Astrocyte of the cerebellum (primary cell): ENCODE measurements at places on chromosomes 5 and 9.
A peak's percentile ranks its signal among the peaks of the same experiment; 100 is the strongest.

DNA sequence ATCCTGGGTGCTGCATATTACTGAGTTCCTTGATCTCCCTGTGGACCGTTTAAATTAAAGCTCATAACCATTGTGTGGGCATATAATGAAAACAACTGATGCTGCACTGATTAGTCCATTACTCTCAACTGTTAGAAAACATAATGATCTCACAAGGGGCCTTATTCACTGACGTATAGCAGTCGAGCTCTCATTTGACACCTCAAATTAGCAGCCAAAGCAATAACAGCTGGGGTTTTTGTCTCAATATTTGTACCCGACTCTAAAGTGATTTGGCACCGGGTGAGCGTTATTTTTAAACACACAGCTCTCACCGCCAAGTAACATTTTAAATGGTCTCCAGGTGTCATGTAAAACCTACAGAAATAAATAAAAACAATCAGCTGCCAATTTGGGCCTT, 252.2 kb upstream of the PANK3 start:
- no peak for DNase-seq

DNA sequence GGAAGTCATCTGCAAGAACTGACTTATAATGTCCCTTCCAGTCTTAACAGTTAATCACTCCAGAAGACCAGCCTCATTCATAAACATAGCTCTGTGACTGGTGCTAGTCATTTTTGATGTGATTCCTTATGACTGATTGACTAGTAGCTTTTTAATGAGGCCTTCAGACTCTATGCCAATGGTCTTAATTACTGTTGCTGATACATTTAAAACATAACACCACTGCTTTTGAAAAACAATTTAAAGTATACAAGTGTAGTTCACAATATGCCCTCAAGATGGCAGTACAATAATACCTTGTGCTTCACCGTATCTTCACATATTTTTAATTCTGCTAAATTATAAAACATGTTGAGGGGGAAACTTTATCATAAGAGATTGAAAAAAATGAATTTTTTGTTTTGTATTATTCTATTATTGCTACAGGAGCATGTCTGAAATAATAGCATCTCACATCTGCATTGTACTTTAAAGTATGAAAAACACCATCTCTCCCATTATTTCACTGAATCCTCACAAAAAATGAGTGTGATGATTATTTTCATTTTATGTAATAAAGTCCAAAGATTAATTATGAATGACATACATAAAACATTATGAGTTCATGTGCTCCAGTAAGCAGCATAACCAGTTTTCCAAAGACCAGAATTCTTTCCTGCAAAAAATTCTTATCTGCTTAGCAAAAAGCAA, 55.2 kb upstream of the SHISAL2B start:
- DNase-seq, result peak; percentile 13

DNA sequence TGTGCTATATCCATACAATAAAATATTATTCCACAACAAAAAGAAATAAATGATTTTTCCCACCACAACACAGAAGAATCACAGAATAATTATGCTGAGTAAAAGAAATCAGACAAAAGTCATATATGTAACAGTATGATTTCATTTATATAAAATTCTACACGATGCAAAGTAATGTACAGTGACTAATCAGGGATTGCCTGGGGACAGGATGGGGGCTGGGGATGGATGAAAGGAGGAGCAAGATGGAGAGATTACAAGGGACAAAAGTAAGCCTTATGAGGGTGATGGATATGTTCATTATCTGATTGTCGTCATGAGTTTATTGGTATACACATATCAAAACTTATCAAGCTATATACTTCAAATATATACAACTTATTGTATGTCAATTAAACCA, 154.0 kb downstream of the FBN2 start:
- DNase-seq, result no peak

- no peak for DNase-seq
Measured at GRCh38 chr5:176817841-176818377, 7.5 kb downstream of the UNC5A start.

DNA sequence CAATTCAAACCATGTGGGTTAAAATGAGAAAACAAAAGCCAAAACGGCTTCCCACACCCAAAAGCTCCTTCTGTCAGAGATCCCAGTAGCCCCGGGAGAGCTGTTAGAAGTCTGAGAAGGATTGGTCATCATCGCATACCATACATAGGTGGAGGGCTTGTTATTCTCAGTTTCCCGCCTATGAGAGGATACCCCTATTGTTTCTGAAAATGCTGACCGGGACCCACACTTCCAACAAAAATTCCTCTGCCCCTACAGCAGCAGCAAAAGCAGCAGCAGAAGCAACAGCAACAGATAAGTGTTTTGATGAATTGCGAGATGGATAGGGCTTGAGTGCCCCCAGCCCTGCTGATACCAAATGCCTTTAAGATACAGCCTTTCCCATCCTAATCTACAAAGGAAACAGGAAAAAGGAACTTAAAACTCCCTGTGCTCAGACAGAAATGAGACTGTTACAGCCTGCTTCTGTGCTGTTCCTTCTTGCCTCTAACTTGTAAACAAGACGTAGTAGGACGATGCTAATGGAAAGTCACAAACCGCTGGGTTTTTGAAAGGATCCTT, at the start of gene TEK:
TSS of gene TEK (plus strand) at position 245 of the 561 bp plus-strand sequence. CDS start 366 bp downstream, outside the sequence.
- no peak for DNase-seq

- DNase-seq, result no peak
Measured at GRCh38 chr5:53917095-53917494, 356.7 kb downstream of the NDUFS4 start.

- no peak for DNase-seq
Measured at GRCh38 chr9:137198902-137199283, 1.6 kb downstream of the TPRN start.

DNA sequence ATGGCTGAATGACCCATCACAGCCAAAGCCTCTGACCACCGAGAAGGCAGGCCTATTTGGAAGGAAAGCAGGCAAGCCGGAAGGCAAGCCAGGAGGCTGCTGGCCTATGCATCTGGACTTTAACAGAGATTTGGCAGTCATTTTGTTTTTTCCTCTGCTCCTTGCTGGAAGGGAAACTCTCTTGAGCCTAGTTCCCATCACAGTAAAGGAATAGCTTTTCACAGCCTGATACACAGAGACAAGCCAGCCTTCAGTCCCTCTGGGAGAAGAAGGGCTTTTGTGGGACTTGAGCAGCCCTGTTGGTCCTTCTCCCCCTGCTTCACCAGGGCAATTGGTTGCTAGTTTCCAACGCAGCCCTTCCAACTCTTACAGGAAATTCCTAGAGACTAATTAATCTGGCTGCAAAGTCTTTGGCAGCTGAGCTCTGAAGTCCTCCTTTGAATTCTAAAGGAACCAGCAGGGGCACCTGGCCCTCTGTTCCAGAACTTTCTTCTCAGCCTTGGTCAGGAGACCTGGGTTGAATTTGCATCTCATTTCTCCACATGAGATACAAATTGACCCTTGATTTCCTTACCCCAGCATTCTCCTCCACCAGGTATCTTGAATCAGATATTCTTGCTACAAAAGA, 157.3 kb upstream of the EPB41L4A start:
- no peak for DNase-seq

DNA sequence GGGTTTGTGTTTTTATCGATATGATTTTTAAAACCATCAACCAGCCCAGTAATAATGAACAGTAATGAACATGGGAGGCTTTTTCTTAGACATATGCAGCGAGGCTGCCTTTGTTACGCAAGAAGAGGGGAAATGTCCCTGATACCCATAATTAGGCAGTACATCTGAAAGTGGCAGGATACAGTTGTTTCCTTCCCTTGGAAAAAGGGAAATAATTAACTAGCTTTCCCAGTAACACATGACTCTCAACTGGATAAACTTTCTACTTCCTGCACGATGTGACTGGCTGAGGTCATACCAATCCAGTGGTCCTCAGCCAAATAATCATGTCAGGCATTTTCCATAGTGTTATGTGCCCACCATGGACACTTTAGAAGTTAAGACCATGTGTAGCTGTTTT, 431.6 kb upstream of the C9orf72 start:
- DNase-seq, result no peak

DNA sequence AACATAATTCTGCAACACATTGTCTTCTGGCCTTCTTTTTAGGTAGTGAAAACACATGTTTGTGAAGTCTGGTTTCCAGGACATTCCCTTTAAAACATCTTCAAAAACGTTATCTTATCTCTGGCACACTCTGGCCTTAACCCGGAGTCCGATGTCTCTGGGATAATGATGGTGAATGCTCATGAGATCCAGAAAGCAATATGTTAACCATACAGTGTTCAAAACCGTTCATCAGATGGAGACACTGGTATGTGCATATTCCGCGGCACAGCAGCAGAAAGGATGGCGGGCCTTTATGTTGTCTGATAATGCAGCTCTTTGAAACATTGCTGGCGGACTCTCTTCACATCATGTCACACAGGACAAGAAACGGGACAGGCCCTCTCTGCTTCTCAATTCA, 605.2 kb downstream of the CCDC171 start:
- DNase-seq, result no peak

DNA sequence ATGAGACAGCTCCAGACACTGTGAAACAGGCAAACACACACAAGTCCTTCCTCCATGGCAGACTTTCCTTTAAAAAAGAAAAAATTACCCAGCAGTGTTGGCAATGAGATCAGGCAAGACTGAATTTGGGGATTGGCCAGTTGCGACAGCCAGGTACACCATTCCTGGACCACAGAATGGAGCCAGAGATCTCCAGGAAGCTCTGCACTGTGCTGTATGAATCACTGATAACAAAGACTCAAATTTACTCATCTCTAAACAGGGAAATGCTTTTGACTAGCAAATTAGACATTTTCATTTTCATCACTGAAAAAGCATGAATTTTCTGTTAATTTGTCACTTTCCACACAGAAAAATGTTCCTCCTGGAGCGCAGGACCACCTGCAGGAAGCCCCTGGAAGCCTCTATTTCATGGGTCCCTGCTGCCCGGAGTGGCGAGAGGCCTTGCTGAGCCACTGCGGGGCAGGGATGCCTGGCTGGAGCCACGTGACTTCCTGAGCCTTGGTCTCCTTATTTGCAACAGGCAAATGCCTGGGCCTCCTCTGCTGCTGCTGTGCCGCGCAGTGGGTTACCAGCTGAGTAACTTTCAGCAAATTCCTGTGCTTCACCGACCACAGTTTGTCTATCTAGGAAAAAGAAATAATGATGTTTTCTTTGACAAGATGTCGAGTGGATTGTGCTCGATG, 185.9 kb upstream of the ZNF618 start:
- DNase-seq, result no peak

GRCh38 chr9:3906437-3907213, 380.8 kb upstream of the RFX3 start:
- peak; percentile 70 for DNase-seq

DNA sequence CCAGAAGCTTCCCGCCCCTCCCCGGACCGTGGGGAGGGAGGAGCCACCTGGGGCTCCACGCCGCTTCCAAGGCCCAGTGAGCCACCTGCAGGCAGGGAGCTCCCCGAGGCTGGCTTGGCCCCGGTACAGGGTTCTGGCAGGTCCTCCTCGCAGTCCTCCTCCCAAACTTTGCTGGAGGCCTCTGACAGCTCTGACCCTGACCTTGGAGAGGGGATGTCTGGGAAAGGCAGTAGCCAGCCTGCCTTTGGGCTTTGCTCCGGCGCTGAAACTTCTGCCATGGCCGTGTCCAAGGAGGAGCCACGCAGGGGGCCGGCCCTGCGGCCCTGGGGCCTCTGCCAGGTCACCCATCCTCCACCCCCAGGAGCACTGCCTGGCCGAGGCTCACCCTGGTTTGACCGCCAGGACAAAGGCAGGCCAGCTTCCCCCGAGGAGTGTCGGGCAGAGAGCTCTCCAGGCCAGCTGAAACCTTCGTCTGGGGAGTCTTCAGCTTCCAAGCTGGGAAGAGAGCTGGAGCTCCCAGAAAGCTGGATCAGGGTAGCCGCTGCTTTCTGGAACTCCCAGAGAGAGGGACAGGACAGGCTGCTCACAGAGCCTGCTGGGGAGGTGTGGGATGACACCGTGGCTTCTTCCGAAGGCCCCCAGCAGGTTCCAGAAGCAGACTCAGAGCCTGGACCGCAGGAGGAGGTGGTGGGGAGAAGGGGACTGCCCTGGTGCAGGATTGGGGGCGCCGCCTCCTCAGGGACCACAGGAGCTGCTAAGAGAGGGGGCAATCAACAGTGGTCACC, 9.0 kb upstream of the QSOX2 start:
- DNase-seq, result no peak

- no peak for DNase-seq
Measured at GRCh38 chr5:95924720-95925377, 36.8 kb downstream of the ELL2 start.

DNA sequence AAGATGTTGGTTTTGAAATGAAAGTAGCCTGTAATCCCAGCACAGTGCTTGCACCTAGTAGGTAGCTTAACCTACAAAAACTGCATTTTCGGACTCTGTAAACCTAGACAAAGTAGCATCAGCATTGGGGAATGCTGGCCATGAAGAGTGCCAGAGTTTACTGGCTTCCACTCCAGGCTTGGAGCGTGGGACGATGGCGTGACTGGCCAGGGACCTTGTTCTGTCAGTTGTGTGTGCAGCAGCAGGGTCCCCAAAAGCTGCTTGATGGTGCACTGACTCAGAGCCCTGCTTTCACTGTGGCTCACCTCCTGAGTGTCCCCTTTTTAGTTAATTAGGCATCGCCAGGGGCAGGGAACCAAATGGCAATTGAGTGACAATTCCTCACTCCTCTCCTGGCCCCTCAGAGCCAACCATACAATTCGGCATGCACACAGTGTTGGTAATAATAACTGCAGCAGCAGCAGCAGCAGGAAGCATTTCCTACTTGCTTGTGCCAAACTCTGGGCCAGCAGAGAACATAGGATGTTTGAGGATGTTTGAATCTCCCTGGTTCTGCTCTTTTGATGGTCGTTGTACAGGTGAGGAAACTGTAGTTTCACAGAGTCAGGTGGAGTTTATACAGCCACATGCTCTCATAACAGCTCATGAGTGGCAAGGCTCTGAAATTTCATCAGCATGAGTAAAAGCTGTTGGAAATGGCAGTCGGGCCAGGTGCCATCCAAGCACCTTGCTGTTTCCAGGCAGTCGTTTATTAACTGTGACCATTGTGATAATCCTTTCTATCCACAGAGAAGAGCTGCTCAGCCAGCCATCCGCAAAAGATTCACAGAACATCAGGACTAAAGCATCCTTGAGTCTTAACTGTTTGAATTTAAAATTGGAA, 4.2 kb downstream of the UBE2QL1 start:
- DNase-seq, result no peak

DNA sequence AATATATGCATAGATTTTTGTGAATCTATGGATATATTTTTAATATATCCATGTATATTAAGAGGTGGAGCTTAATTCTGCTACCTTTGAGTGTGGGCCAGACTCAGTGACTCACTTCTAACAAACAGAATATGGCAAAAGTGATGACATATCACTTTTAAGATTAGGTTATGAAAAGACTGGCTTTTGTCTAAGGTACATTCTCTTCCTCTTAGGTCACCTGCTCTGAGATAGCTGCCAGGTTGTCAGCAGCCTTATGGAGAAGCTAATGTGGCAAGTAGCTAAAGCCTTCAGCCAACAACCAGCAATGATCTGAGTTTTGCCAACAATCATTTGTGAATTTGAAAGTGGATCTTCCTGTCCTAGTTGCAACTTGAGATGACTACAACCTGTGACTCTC, 83.8 kb downstream of the ANKRD31 start:
- no peak for DNase-seq

DNA sequence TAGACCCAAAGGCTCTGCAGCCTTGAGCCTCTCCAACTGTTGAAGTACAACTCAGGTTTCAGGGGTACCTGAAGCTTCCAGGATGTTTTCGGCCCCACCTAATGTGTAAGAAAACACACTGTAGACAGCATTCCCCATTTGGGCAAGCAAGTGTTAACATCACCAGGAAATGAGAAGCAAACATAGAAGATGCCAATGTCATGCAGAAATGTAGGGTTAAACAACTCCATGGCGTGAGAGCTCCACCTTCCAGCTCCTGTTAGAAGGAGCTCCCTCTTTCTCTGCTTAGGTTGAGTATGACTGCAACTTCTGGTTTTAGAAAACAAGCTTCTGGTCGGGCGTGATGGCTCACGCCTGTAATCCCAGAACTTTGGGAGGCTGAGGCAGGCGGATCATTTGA, 31.0 kb upstream of the DENND1A start:
- DNase-seq, result no peak
